Stimulated activated CD4-positive, alpha-beta T cell treated with anti-CD3 and anti-CD28 coated beads, Interleukin-4, amount 100 ng/mL, for 4 hours (primary cell): ENCODE measurements at places on chromosomes 4 and X.

GRCh38 chr4:42641656-42642055, 15.2 kb downstream of the ATP8A1 start:
- no peak for DNase-seq

GRCh38 chrX:1507511-1508463, 29.2 kb downstream of the P2RY8 start:
- no peak for DNase-seq

- DNase-seq: no peak
These were observed 289.8 kb upstream of the SFRP2 start for GRCh38 chr4:154078504-154079350.

DNA sequence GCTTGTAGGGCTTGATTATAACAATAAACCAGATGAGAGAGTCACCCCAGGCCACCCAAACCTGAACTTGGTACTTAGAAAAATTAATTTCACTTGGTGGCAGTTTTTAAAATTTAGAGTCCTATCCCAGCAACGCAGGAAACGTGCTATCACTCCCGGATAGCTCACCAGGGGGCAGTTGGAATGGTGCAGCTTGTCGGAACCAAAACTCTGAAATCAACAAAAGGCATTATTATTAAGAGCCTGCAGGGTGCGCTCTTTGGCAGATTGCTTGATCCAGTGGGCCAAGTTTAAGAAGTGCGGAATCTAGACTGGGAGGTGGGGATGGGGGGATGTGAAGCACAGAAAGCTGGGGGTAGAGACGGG, 2.4 kb downstream of the FRAS1 start:
- DNase-seq: no peak

- no peak for DNase-seq
These were observed 91.0 kb downstream of the MAMLD1 start for GRCh38 chrX:150454083-150454482.

DNA sequence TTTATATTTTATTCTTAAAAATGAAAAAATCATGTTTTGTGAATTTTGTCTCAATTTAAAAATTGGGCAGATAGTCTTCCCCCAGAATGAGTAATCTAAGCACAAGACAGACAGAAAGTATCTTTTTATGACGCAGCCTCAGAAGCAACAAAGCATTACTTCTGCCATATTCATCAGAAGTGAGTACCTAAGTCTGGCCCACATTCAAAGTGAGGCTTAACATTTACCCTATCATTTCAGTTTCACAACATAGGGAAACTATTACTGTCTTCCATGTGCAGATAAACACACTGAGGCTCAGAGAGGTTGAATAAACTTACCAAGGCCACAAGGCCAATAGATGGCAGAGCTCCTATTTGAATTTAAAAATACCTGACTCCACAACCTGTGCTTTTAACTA, 4.4 kb upstream of the PRDX4 start:
- DNase-seq: peak; percentile 1

- no peak for DNase-seq
These were observed 22.5 kb downstream of the PTTG2 start for GRCh38 chr4:37982736-37983135.

DNA sequence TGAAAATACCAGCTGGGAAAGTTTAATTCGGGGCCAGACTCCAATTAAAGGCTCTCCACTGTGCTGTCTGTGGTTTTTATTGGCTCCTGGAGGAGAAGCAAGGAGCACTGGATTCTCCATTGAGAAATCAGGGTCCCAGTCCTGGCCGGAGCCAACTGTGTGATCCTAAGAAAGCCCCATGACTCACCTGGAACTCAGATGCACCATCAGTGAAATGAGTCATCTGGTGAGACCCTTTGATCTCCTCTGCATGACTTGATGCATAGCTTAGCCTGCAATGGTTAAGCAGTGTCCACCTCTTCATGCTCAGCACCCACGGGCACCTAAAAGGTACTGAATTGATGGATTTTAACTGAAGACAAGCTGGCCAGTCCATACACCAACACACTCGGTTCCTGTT, 119.2 kb upstream of the VCX3B start:
- DNase-seq: no peak

DNA sequence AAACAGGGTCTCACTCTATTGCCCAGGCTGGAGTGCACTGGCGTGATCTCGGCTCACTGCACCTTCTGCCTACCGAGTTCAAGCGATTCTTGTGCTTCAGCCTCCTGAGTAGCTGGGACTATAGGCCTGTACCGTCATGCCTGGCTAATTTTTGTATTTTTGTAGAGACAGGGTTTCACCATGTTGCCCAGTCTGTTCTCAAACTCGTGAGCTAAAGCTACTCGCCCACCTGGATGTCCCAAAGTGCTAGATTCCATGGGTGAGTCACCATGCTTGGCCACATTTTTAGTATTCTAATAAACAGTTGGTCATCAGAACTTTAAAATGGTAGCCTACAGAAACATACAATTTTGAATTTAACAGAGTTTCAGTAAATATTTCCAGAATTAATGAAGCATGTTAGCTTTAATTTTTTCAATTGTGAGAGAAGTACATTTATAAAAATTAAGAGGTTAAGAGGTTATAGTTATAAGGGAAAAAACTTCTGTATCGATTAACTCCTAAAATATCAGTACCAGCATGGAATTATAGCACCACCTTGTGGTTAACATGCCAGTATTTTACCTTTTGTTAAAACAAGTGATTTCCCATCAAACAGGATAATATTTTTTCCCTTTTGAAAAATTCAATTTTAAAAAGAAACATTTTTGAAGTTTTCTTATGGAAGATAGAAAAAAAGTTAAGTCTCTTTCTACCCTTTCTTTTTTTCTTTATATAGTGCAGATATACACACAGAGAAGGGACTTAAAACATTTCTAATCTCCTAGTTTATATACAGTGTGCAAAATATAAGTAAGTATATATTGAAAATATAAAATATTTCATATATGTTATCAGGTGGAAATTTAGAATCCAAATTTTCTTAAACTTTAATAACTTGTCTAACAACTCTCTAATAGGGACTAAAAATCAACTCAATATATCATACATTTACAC, 35.4 kb downstream of the CEP44 start:
- DNase-seq: no peak

- no peak for DNase-seq
These were observed 84.8 kb downstream of the TIGD2 start for GRCh38 chr4:89196056-89196674.

DNA sequence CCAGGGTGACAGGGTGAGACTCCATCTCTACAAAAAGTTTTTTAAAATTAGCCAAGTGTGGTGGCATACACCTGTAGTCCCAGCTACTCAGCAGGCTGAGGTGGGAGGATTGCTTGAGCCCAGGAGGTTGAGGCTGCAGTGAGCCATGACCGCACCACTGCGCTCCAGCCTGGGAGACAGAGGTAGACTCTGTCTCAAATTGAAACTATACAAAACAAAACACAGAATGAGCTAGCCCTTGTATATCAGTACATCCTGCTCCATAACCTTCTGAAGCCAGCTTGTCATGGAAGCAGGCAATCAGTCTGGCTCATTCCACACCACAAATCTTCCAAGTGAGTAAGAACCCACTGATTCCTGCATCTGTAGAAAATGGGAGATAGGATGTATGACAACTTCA, 49.0 kb downstream of the CD99L2 start:
- DNase-seq: no peak

- no peak for DNase-seq
These were observed 74.0 kb downstream of the GALNT7 start for GRCh38 chr4:173242466-173243250.

- DNase-seq: no peak
These were observed 11.8 kb downstream of the HDAC6 start for GRCh38 chrX:48813644-48814043.

DNA sequence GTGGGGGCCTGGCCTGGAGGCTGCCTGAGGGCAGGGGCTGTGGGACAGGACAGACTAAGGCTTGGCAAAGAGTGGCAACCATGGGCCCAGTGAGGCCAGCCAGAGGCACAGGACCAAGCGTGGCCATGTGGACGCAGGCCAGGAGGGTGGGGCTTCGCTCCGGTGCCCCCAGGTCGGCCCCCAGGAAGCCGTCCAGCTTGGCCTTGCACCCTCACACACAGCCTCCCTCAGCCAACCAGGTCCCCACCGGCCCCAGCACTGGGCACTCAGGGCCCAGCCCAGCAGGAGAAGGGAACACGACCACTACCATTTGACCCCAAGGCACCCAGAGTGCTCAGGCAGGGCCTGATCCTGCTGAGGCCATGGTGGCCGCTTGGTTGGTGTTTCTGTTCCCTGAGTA, 57.2 kb downstream of the FAM53A start:
- no peak for DNase-seq

- DNase-seq: no peak
These were observed 438.3 kb upstream of the SPANXN1 start for GRCh38 chrX:144809025-144809424.

DNA sequence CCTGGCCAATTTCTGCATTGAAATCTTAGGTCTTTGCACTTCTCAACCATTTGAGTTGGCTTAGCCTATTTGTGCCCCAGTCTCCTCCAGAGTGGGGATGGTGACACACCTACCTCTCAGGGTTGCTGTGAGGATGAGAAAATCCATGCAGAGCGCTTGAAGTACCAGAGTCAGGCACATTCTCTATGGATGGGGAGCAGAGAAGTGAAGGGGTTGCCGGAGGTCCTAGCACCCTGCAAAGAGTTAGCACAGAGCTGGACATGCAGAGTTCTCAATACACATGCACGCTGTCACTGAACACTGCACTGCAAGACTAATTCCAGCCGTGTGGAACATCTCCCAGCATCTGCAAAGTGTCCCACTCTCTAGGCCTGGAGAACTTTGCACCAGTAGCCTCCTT, 2.6 kb upstream of the STK32B start:
- no peak for DNase-seq

DNA sequence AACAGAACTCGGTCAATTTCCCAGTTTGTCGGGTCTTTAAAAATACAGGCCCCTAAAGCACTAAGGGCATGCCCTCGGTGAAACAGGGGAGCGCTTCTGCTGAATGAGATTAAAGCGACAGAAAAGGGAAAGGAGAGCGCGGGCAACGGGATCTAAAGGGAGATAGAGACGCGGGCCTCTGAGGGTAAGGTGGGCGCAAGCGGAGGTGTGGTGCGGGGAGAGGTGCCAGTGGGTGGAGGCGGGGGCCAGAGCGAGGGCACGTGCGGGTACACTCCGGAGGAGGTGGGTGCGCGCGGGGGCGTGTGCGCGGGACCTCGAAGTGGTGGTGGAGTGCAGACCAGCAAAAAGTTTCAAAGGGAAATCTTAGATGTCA, 787 bp upstream of the TET2 start:
- peak; percentile 57 for DNase-seq
